ENCODE measurements at places on chromosomes 7 and 10.

DNA sequence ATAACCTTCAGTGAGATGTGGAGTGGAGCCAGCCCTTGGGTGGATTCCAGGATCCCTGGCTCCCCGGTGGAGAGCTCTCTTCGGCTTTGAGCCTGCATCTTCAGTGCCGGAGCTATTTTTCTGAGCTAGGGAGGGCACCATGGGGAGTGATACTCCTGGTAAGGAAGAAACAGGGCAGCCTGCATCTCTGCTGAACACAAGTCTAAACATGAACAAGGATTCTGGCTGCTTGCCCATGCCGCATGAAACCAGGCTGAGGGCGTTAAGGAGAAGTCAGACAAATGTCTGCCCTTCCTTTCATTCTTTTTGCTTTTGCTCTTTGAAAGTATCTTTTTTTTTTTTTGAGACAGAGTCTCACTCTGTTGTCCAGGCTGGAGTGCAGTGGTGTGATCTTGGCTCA, 60.4 kb downstream of the EVX1 start:
- no peak for DNase-seq

DNA sequence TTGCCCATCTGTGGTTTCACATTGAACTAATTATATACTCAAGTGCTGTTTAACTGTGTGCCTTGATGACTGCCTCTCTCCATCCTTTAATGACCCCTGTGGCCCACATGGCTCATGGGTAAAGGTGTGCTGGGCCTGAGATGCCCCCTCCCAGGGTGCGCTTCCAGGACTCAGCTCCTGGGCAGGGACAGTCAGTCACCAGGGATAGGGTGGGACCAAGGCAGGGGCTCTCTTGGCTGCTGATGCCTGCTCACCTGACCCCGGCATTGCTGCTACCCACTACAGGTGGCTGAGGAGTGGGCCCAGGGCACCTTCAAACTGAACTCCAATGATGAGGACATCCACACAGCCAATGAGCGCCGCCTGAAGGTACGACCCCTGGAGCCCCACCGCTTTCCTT, 6.5 kb downstream of the ASL start:
- no peak for DNase-seq

DNA sequence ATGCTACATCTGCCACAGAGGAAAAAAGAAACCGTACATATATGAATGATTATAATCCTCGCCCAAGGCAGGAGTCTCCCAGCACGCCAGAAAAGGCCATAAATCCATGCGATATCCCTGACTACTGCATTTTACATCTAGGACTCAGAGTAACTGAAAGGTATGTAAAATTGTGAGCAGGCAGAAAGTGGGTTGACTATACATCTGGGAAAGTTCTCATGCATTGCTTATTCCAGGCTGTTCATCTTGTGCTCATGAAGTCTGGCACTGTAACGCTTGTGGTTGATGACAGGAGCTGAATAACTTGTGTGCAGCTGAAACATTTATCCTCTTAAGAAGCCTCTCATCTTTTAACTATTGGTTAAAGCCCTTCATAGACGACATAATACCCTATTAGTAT, 193.4 kb upstream of the STEAP4 start:
- DNase-seq = no peak

DNA sequence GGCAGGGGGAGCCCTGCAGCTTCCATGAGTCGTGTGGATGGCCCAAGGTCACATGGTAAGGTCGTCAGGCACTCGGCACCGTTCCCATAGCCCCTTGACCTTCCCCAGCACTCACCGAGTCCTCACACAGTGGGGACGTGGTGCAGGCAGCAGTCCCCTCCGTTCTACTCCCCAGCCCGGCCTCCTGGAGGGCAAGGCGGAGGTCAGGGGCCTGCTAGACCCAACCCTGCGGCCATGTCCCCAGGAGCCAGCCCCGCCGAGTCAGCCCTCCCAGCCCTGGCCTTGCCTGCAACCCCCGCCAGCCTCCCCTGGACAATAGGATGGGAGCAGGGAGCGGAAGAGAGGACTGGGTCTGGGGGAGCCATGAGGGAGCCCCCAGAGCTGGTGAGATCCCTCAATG, 65.2 kb downstream of the ELFN1 start:
- DNase-seq = no peak

- DNase-seq = no peak
Observed at GRCh38 chr7:32150589-32150988, 80.4 kb upstream of the PDE1C start.

- DNase-seq = no peak
Observed at GRCh38 chr7:104838537-104839299, 175.3 kb upstream of the KMT2E start.

DNA sequence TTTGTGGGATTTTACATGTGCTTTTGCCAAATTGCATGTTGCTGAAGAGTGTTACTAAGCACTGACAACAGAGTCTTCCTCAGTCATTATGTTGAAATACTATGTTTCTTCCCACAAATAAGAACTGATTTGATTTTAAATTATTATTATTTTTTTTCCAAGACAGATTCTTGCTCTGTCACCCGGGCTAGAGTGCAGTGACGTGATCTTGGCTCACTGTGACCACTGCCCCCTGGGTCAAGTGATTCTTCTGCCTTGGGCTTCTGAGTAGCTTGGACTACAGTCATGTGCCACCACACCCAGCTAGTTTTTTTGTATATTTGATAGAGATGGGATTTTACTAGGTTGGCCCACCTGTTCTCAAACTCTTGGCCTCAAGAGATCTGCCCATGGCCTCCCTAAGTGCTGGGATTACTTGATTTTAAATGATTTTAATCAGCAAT, 42.3 kb downstream of the MINPP1 start:
- DNase-seq = peak; percentile 44

DNA sequence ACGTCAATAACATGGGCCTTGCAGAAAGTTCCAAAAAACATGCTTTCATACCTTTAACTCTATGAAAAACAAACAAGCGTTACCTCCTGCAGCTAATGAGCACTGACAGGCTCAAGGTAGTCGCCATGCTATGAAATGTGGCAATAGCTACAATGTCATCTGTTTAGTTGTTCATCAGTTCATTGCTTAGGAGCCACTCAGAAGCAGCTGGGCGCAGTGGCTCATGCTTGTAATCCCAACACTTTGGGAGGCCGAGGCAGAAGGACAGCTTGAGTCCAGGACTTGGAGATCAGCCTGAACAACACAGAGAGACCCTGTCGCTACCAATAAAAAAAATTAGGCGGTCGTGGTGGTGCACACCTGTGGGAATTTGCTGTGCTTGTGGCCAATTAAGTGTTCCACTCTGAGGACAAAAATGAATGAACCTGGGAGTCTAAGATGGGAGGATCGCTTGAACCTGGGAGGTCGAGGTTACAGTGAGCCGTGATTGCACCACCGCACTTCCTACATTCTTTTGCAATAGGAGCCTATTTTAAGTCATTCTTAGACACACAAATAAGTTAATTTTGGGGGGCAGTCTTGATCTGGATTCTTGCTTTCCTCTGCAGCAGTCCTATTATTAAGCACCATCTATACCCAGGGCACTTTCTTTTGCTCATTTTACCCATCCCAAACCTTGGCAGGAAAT, 276.2 kb upstream of the KLF14 start:
- peak; percentile 50 for DNase-seq

- no peak for DNase-seq
Observed at GRCh38 chr10:87598700-87599099, 61.0 kb upstream of the PAPSS2 start.

GRCh38 chr7:11570922-11571550, 261.0 kb downstream of the THSD7A start:
- DNase-seq = no peak

- peak; percentile 80 for DNase-seq
Observed at GRCh38 chr7:32846630-32847225, 44.8 kb downstream of the KBTBD2 start.

GRCh38 chr7:11623093-11623678, 208.8 kb downstream of the THSD7A start:
- DNase-seq = no peak

DNA sequence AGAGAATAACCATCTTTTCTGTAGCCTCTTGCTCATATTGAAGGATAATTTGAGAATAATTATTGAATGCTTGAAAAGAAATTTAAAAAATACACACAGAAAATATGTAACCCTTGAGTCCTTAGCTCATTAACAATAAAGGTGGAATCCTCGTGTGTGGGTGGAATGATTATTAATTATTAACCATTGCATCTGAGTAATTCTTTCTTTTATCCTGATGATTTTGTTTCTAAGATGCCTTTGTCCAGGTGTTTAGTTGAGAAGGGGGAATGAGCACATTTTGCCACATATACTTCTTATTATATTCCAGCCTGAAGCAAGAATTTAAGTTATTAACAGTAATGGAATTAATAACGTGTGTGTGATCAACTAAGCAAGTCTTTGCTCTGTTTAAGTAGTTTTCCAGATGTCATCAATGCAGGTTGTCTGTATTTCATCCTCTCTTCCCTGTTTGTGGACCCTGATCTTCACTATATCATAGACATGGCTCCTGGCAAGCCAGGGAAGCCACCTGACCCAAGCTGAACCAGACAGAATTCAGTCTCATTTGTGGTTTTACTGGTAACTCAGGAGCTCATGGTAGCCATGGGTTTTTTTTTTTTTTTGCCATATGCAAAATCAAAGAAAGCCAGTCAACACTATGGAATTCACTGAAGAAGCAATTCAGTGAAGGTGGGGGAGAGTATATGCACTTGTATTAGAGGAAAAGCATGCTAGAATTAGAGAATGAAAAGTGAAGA, 144.3 kb downstream of the KIF20B start:
- DNase-seq = no peak

DNA sequence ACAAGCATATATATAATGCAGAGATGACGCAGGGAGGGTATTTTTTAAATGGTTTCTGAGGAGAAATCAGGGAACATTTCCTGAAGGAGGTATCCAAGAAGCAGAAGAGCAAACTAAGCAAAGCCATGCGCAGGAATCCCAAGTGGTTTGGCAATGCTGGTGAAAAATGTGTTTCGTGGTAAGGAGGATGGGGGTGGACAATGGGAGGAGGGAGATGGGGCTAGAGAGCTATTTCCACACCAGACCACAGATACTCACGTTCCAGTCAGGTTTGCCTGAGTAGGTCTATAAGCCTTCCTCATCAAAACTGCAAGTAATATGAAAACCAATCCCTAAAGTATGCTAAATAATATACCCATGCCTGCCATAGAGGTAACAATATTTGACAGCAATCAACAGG, 223.7 kb upstream of the MKLN1 start:
- peak; percentile 10 for DNase-seq

GRCh38 chr7:158309868-158310763, 277.5 kb downstream of the PTPRN2 start:
- DNase-seq = no peak

DNA sequence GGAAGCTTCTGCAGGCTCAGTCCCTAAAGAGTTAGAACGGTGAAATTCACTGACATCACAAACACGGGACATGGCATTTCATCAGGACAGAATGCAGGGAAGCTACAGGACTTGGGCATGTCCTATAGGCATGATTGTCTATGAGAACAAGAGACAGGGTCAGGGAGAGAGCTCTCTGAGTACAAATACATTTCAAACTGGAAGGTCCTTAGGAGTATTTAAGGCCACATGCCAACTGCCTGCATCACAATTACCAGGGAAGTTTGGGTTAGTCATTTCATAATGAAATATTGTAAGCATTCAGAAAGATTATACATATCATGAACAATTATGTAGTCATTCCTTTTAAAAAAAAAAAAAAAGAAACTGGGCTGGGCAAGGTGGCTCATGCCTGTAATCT, 71.3 kb downstream of the CREB3L2 start:
- peak; percentile 37 for DNase-seq

DNA sequence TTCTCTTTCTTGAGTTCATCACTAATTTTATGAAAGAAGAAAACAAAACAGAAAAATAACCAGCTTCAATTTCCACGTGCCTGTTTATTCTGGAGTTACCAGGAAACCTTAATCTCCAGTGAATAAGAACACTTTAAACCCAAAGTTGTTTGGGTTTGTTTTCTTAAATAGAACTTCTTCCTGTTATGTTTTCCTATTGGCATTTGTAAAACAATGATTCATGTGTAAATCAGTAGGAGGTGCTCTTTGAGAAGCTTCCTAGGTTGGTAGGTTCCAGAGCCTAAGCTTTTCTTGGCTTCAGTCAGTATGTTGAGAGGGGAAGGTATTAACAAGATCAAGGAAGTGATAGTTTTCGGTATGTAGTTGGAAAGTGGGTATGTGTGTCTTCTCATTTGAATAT, 119.0 kb downstream of the BICC1 start:
- no peak for DNase-seq

DNA sequence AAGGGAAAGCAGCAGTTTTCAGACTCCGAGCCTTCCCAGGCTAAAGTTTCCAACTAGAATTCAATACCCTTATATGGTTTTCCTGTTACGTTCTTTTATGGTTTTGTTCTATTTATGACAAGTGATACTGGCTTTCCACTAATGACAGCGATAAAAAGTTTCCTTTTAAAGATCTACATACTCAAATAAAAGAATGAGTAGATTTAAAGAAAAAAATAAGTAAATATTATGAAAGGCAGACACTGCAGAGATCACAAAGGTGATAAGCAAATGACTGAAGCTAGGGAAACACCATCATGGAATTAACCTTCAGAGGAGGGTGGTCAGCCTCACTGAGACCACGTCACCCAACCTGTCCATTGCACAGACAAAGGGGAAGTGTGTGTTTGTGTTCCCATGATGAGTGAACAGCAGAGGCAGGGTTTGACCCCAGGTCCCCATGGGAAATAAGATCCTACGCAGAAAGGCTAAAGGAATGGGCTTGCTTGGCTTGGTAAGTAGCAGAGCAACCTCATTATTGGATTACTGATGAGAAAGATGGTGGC, 4.0 kb downstream of the VSIR start:
- DNase-seq = peak; percentile 66

GRCh38 chr7:123041101-123041500, 45.6 kb upstream of the TAS2R16 start:
- DNase-seq = no peak

DNA sequence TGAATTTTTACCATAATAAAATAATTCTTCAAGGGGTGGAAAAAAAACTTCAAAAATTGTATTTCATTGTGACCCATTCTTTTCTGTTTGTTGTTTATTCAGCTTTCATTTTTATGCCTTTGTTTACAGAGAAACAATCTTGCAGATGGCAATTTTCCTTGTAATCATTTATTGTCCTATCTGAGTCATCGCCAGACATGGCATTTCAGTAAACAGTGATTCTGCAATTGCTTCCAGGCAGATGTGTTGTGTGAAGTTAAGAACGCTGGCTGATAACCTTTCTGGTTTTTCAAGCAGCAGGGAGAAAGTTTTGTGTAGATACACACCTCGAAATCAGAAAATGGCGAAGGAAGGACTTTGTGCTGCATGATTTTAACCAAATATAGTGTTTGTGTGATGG, 80.7 kb upstream of the RPA3 start:
- no peak for DNase-seq

DNA sequence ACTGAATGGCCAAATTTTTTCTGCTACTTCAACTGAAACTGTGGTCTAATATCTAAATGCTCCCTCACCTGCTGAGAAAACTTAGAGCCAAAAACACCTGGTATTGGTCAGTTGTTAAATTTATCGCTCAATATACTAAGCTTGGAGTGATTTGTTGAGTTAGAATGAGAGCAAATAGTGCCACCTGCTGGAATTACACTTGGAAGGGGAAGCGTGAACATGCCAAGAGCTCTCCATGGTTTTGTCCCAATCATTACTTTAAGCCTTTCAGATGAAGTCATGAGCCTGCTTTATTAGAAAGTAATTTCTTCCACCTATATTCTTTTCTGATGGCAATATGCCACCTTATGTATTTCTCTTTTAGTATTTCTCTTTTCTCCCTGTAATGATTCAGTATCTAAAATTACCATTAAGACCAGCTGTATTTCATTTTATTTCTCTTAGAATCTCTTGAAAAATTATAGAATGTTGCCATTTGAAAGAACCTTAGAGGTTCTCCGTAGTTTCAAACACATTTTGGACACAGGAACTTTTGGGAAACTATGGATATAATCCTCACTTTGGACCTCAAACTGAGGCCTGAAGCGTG, 447.8 kb upstream of the C7orf33 start:
- peak; percentile 10 for DNase-seq

- DNase-seq = peak; percentile 67
Observed at GRCh38 chr10:63265222-63265617, 132.1 kb downstream of the NRBF2 start.

Measured in inflammatory macrophage treated with lipopolysaccharide for 4 hours (primary cell).